ENCODE measurements at places on chromosomes 16 and 17.

DNA sequence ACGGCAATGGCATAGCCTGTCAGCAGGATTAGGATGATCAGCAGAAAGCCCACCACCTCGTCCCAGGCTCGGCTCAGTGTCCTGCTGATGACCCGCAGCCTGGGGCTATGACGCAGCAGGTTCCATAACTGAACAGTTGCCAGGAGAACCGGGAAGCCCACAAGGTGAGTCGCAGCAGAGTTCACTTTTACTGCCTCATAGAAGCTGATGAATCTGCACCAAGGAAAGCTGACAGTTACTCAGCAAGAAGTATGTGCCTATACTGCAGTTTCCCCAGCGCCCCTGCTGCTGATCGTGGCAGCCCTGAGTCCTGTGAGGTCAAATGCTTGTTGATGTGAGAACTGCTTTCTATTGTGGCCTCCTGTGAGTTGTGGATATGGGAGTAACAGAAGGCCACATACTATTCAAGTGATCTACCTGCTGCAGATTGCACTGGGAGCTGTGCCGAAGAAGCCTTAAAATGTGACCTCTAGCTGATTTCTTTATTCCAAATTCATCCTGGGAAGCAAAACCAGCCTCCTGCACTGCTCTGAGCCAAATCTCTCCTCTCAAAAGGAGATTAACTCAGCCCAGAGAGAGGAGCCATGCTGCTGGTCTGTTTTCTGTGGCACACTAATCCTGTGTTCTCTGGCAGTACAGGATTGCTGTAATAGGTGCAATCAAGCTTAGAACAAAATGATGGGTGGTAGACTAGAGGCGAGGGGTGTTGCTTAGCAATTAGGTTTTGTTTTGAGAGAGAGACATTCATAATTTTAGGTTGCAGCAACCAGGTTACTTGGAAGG lies 38.8 kb downstream of the IST1 start:
- no peak for DNase-seq

- DNase-seq, result peak; percentile 83
Measured at GRCh38 chr17:58605470-58605869, 86.4 kb downstream of the TEX14 start.

GRCh38 chr17:14068542-14069250 lies 608 bp upstream of the COX10 start:
- no peak for DNase-seq

- no peak for DNase-seq
Measured at GRCh38 chr17:66375121-66375520, 72.7 kb downstream of the PRKCA start.

- DNase-seq, result no peak
Measured at GRCh38 chr16:8554881-8555280, 35.4 kb downstream of the TMEM114 start.

GRCh38 chr16:23784811-23785447 lies 30.1 kb downstream of the CHP2 start:
- DNase-seq, result peak; percentile 50

GRCh38 chr16:88888461-88889387 lies 22.3 kb upstream of the PABPN1L start:
- DNase-seq, result no peak

DNA sequence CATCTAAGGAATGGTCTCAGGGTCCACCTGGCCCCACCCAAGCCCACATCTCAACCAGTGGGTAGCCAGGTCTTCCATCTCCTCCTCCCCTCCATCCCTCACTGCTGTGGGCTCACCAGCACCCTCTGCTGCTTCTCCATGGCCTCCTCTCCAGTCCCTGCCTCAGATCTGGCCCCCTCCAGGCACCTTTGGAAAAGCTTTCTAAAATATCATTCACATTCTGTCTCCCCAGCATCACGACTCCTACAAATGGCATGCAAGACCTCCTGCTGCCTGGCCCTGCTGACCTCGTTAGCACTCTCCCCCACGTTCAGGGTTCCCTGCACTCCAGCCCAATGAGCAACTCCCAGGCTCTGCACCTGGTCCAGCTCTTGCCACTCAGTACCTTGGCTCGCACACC lies 13.7 kb downstream of the GLP2R start:
- no peak for DNase-seq

- DNase-seq, result peak; percentile 96
Measured at GRCh38 chr17:64326420-64327054, 63.5 kb upstream of the TEX2 start.

DNA sequence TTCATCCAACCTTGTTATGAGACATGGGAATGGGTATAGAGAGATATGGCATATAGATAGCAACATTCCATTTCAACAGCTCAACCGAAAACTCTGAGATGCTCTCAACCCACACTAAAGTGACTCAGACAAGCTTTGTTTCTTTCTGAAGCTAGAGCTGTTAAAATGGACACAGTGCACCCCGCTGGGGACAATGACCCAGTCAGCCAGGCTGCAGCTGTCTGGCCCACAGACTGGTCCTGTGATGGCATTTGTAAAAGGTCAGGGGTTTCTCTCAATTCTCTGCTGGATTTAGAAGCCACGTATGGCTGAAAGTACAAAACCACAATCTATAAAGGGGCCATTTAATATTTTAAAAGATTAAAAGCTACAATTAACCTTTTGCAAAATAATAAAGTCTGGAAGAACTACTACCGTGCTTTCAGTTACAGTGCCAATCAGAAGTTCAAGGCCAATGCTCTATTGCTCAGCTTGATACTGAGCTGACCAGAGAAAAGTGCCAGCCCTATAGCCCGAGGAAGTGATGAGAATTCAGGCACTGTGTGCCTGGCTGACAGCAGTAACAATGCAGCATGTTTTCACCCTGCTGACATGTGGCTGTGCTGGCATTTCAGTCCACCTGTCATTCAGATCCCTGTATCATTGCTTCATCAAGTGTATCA lies 60.2 kb downstream of the TEX2 start:
- peak; percentile 82 for DNase-seq

DNA sequence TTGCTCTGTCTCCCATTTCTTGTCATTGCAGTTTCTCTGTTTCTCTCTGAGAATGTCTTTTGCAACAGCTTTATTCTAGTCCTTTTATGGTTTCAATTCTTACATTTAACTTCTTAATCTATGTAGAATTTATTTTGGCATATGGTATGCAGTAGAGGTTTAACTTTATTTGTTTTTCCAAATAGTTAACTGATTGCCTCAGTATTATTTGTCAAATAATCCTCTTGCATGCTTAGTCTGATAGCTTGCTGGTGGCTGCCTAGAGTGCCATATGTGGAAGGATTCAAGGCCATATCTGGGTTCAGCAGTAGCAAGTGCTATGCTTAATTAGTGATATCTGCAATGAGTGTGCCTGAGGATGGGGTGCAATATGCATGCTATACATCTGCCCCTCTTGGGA lies 6.9 kb downstream of the SNTB2 start:
- DNase-seq, result no peak

DNA sequence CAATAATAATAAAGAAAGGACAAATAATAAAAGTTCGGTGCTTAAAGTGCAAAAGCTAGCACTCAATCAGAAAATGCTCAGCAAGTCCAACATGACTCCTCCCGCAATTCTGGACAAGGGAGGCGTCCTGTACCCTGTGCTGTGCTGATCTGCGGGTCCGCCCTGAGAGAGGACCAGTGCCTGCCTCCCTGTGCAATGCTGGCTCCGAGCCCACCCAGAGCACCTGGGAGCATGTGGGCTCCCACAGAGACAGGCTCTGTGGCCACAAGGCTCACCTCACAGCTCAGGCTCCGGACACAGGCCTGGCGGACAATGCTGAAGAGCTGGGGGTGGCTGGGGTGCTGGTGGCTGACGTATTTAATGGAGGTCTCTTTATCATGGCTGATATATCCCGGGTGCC lies 11.1 kb downstream of the FLCN start:
- no peak for DNase-seq

Data from inflammatory macrophage (primary cell).